Mucosa of descending colon (tissue), 3 donors: ENCODE measurements at places on chromosomes 2 and 18. TPM values are rescaled to one million over a fixed set of nuclear protein-coding genes. Genes with fewer than 3 reads are reported as not detected.

KRCC1 gene
- 40.7 TPM for total RNA-seq

FEV gene
- 0.63 TPM for total RNA-seq

LYPD6 gene
- 2.2 TPM for total RNA-seq

AGBL5 gene
- 20.0 TPM for total RNA-seq

LDAH gene
- 20.8 TPM for total RNA-seq

EVA1A gene
- total RNA-seq = 1.3 TPM
